ENCODE measurements at places on chromosomes 5 and 9.

GRCh38 chr9:87238545-87238944 is 259.1 kb upstream of the DAPK1 start:
- DNase-seq: no peak

DNA sequence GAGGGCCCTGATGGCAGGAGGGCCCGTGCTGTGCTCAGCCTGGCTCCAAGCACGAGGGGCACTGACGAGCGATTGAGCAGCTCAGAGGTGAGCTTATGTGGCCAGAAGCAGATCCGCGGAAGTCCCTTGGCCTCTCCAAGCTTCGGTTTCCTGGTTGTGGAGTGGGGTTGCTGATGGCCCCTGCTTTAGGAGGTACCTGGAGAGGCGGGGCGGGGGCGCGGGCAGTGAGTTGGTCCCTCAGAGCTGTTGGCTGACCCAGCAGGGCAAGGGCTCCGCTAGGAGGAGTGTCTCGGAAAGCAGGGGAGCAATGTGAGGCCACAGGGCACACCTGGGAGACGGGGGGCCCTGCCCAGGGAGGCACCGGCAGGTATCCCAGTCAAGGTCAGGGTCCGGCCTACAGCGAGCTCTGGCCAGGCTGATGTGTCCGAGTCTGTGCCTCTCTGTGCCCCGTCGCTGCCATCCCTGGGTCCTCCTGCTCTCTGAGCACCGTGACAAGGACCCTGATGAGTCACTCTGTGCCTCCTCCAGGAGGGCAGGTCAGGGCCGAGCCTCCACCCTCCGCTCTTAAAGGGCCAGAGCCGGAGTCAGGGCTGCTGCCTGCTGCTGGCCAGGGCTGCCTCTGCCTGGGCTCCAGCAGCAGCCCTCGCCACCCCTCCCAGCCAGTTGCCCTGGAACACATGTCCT is 14.8 kb downstream of the NCS1 start:
- no peak for DNase-seq

DNA sequence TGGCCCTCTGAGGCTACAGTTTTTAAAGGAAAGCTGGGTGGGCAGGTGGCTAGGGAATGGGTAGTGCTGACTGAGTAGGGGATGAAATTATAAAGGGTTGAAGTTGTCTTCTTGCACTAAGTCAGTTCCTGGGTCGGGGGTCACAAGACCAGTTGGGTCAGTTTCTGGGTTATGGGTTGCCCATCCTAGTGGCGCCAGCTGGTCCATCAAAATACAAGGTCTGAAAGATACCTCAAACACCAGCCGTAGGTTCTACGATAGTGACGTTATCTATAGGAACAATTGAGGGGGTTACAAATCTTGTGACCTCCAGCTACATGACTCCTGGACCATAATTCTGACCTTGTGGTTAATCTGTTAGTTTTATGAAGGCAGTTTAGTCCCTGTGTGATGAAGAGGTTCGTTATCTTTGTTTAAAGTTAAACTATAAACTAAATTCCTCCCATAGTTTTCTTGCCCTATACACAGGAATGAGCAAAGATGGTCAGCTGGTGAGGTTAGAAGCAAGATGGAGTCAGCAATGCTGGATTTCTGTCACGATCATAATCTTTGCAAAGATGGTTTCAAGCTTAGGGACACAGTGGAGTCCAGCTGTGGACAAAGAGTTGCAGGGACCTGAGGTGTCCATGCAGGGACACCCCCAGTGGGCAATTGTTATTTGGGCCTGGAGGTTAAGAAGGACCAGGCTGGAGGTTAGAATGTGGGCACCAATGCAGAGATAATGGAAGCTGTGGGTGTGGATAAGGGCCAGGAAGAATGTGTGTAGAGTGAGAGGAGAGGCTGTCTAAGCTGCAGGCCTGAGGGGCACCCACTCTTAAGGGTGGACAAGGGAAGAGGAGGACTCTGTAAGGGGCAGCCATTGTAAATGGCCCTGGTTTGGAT is 14.0 kb upstream of the CREBRF start:
- DNase-seq: no peak

GRCh38 chr5:37029436-37029835 is 152.9 kb downstream of the NIPBL start:
- DNase-seq: no peak

DNA sequence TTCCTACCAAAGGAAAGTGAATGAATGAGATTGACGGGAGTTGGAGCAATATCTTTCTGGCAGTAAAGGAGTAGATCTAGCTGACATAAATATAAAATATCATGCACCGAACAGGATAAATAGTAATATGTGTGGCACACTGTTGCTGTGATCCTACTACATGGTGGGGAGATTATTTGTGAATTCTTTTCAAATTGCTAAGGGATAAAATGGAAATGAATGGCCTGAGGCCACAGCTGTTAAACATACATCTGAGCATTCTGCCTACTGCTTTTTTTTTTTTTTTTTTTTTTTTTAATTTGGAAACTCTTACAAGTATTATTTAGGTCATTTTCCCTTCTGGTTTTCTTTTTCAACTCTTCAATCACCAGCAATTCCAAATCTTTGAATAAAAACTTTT is 66.8 kb downstream of the MEF2C start:
- no peak for DNase-seq

GRCh38 chr5:139148986-139149385 is 49.2 kb downstream of the SIL1 start:
- DNase-seq: no peak

DNA sequence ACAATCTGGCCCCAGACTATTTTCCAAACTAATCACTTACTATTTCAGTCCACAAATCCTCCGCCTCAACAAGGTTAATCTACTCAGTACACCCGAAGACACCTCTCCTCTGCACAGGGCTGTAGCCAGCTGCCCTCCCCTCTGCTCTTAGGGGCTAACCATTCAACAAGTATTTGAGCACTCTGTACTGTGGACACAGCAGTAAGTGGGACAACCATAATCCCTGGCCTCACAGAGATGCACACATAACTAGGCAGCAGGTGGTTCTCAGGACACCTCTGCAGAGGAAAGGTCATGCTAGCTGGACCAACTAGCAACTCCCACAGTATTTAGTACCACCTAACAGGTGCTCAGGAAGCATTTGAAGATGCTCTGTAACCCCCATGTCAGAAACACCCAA is 5.5 kb downstream of the CAMSAP1 start:
- DNase-seq: no peak

DNA sequence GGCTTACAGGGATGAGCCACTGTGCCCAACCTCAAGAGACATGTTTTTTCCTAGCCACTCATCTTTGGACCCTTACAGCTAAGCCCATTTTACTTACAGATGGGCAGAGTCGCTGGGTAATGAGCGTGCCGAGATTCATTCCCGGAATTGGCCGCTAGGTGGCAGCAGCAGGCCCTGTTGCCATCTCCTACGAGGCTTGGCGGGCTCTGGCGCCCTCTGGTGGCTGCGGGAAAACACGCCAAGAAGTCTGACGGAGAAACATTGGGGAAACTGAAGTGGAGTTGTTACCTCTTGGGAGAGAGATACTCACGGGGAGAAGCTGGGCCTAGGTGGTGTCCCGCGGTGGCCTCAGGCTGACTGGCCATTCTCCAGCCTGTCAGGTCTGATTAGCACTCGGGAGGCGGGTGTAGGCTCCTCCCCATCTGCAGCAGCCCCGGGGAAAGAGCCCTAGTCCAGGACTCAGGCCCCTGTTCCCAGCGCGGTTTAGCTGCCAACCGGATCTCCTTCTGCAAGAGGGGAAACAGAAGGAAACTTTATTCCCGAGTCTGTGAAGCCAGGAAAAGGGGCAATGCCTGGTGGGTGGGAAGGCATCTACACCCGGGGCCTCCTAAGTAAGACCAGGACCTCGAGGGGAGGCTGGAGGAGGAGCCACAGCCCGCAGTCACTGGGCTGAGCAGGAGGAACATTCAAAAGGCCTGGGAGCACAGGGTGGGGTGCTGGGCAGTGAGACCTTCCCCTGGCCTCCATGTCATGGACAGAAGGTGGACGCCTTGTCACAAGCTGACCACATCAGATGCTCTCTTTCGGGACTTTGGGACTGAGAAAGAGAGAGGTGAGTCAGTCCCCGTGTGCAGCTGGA is 9.7 kb downstream of the PTGES2 start:
- DNase-seq: peak; percentile 88

- DNase-seq: no peak
These were observed 9.0 kb downstream of the NRARP start for GRCh38 chr9:137293094-137293481.

DNA sequence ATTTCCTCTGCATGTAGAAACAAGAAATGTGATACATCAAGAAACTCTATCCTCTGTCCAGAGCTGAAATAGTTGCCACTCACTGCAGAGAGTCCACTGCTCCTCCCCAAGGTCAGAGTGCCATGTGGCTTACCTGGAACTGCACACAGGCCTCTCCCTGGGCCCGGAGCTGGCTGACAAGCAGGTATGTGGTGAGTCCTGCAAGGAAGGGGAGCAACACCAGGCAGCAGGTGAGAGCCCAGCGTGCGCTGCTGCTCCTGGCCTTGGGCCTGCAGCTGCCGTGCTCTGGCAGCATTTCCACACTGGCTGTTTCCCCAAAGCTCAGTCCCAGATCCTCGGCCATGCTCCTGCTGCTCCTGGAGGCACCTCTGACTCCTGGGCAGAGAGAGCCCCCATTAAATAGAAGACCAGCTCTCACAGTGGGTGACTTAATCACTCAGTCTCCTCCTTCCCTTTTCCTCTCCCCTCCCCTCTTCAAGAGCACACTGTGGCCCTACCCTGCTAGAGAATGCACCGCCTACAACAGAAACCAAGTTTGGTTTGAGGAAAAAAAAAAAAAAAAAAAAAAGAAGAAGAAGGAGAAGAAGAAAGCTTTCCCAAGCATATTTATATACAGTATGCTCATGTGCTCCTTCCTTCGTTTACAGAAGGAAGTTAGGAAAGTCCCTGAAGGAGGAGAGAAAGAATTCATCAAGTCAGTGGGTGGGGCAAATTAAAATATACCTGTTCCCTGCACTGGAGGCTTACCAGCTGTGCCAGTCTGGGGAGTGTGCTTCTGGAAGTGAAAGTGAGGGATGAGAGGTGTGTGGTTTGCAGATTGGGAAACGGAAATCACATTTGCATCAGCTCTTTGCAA is at the start of gene TNFSF15:
TNFSF15 (minus strand) TSS at position 370 of the 856 bp plus-strand sequence; CDS start at position 343, 27 bp downstream.
- peak; percentile 32 for DNase-seq

DNA sequence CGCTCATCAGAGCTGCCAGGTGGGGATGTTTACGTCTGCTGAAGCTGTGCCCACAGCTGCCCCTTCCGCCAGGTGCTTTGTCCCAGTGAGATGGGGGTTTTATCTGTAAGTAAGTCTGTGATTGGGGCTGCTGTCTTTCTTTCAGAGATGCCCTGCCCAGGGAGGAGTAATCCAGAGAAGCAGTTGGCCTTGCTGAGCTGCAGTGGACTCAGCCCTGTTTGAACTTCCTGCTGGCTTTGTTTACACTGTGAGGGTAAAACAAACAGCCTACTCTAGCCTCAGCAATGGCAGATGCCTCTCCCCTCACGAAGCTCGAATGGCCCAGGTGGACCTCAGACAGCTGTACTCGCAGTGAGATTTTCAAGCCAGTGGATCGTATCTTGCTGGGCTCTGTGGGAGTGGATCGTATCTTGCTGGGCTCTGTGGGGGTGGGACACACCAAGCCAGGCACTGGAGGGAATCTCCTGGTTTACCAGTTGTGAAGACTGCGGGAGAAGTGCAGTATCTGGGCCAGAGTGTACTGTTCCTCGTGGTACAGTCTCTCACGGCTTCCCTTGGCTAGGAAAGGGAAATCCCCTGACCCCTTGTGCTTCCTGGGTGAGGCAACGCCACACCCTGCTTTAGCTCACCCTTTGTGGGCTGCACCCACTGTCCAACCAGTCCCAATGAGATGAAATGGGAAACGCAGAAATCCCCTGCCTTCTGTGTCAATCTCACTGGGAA is 530.1 kb upstream of the DMAC1 start:
- peak; percentile 47 for DNase-seq

DNA sequence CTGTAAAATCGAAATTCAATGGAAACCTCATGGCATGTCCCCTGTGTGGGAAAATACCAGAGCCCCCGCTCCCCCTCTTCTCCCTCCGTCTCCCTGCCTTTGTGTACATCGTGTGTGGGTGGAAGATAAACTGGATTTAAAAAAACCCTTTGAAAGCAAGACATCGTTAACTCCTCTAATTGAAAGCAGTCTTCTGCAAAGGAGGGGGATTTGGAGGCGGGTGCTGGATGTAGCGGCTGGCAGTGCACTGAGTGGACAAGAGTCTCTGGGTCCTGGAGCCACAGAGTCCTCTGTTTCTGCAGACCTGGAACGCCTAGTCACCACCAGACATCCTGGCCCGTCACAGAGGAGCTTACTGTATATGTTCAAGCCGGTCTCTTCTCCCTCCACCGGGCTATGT is 169.4 kb downstream of the PAPPA start:
- no peak for DNase-seq

DNA sequence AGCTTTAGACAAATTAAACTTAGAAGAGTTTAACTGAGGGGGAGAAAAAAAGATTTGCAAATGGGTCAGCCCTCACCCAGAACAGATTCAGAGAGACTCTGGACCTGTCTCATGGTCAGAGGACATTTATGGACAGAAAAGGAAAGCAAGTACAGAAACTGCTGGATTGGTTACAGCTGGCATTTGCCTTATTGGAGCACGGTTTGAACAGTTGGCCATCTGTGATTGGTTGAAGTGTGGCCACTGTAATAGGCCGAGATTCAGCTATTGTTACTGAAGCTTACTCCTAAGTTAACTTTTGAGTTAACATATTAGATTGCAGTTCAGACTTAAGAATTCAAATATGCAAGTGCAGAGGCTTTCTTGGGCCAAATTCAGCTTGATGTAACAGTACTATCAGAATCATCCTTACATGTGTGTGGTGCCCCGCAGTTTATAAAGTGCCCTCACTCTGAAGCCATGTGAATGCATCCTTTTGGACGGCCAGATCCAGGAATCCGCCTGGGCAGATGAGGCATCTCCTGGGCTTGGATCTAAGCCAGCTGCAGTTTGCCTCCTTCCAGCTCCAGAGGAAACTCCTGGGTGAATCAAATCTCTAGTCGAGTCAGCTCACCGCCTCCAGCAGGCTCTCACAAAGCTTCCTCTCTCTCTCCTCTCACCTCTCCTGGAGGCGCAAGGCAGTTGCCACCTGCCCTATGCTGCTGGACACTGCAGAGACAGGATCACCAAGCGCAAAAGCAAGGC is 165.2 kb downstream of the ADAMTS12 start:
- DNase-seq: no peak

DNA sequence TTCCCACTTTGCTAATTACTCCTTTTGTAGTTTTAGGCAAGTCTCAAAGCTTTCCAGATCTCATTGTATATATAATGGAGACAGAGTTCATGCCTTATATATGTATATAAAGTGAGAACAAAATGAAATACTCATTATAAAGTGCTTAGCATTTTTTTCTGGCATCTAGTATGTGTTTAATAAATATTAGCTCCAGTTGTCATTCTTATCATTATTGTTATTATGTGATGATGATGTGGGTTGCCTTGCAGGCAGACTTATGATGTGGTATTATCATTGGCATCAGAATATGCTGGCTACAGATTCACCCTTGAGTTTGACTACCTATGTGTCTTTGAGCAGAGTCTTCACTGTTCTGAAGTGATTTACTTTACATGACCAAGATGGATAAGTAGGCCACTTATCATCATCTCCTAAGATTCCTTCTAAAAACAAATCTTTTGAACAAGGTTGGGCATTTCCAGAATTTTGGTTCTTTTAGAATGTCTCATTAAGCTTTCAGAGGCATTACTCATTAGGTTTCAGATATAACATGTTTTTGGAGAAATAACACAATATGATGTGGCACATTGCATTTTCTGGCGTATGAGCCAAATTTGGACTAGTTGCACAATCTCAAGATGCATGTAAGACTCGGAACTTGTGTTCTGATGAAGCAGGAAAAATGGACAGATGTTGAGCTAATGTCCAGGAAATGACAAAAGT is 145.6 kb upstream of the TNC start:
- DNase-seq: no peak

GRCh38 chr9:111839987-111840386 is 45.2 kb upstream of the SHOC1 start:
- DNase-seq: no peak

- DNase-seq: no peak
These were observed 181.7 kb upstream of the GAS1 start for GRCh38 chr9:87128844-87129493.
